ENCODE measurements at places on chromosomes 11 and 22.
A peak's percentile ranks its signal among the peaks of the same experiment; 100 is the strongest.

- peak; percentile 3 for DNase-seq
These were observed 215.2 kb upstream of the NCAM1 start for GRCh38 chr11:112745973-112746372.

- DNase-seq = no peak
These were observed 22.5 kb downstream of the LRRC32 start for GRCh38 chr11:76648061-76648460.

DNA sequence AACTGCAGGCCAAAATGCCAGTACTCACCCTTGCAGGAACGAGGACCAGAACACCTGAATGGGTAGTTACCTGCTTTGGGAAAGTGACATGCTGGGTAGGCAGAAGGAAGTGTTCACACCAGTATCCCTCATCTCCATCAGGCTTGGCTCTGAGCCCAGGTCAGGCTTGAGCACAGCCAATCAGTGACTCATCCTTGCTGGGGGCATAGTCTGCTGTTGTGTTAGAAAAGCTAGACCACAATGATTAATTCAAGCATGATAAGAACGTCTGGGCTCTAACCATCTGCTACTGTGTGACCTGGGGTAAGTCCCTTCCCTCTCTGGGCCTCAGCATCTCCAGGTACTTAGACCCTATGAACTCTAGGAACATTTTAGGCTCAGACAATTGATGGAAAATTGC is 450.4 kb downstream of the MIAT start:
- peak; percentile 99 for DNase-seq

GRCh38 chr11:114274637-114275036 is 21.6 kb upstream of the NNMT start:
- no peak for DNase-seq

DNA sequence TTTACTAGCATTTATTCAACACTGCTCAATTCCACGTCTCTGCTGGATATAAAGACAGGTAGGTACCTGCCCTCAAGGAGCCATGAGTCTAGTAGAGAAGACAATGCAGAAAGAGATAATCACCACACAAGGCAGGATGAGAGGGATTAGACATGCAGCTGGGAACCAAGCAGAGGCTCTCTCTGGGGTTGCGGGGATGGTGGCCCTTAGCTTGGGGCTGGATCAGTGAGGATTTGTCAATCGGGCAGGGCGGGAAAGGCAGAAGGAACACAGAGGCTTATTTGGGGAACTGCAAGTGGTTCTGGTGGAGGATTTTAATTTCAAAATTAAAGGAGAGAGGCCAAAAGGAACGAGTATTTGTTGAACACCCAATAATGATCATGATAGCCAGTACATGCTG is 8.5 kb upstream of the DMC1 start:
- DNase-seq = no peak

- peak; percentile 10 for DNase-seq
These were observed 54.3 kb upstream of the MUC15 start for GRCh38 chr11:26626346-26626745.

- DNase-seq = no peak
These were observed 9.7 kb upstream of the RNF141 start for GRCh38 chr11:10550503-10551289.

GRCh38 chr11:24661331-24661730 is 164.5 kb downstream of the LUZP2 start:
- DNase-seq = no peak

DNA sequence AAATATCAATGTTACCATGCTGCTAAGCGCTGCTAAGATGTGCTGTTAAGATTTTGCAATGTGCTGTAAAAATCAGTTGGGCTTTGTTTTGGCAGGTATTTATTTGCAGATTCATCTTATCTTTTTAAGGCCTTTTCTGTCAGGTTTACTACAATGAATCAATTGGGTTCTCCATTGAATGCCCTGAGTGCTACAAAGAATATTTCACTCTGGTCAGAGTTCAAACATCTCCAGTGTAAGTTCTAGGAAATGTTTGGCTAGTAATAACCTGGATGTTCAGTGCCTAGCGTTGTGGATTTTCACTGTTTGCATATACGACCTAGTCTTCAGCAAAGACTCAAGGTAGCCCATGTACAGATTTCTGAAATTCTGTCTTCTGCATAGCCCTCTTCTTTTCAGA is 36.0 kb downstream of the RSF1 start:
- no peak for DNase-seq

- no peak for DNase-seq
These were observed 2.6 kb upstream of the RAB3IL1 start for GRCh38 chr11:61919705-61920631.

GRCh38 chr22:44261164-44261860 is 51.4 kb downstream of the SHISAL1 start:
- DNase-seq = no peak

DNA sequence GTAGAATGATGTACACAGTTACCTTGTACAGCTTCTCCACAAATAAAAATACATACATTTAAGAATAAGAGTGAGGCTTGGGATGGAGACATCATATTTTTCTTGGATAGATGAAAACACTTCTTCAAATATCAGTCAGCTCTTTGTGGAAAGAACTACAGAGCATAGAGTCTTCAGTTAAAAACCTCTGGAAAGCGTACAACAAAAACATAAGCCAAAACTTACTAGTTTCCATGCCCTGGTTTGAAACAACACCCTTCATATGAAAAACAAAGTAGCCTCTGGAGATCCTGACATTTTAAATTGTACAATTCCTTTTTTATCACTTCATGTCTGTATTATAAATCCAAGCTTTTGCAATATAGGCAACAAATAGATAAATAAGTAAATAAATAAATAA is 7.0 kb upstream of the CEP126 start:
- no peak for DNase-seq

- DNase-seq = no peak
These were observed 82.3 kb downstream of the PDE2A start for GRCh38 chr11:72591785-72592502.

DNA sequence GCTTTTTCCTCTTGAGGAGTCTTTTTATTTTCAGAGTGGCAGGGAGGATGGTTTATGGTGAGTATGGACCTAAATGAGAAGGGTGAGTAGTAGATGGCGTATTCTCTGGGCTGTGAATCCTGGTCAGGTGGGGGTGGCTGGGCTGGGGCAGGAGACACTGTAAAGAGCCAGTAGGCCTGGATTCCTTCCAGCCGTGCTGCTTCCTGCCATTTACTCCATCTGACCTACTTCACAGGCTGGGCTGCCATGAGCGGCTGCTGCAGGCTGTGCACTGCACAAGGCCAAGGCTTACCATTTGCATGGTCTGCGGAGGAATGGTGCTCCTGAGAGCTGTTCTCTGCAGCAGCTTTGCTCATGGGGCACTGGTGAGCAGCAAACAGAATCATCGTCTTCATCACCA is 297.6 kb downstream of the KIRREL3 start:
- peak; percentile 23 for DNase-seq

Data from Daoy (cell line).